Motor neuron (in vitro differentiated cells): ENCODE measurements at places on chromosomes 5 and 9.

DNA sequence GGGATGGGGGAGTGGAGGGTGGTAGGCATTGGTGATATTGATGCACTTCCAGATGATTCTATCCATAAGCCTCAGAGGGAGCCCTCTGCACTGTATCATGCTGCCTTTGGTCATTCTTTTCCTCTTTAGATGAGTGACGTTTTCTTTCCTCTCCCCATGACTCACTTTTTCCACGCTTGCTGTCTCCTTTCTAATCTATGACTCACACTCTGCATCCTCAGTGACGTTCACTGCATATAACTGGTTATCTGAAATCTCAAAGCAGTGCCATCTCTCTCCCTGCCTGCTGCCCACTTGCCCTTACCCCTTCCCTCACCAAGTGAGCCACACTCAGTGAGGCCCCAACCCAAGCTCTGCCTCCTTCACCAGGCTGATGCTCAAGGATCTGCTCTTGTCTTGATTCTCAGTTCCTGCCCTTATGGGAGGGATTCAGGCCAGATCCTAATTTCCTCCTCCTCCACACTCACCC, 31.6 kb downstream of the PTGS1 start:
- peak; percentile 68 for ATAC-seq

DNA sequence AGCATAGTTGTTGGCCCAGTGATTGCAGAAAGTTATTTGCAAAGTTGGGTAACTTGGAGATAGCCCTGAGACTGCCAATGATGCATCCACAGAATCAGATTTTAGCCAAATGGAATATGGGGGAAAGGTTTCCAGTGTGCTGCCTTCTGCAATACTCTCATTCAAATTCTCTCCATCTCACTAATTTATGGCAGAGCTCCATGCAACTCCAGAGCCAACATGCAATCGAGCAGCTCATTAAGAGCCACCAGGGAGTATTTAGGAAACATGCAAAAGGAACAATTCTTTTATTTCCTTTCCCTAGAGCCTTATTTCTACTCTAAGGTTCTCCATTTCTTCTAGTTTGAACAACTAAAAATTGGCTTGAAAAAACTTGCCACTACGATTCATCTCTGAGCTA, 135.9 kb upstream of the MARCHF11 start:
- ATAC-seq, result no peak

GRCh38 chr9:126756876-126757415, 47.9 kb upstream of the ZBTB43 start:
- ATAC-seq, result no peak

DNA sequence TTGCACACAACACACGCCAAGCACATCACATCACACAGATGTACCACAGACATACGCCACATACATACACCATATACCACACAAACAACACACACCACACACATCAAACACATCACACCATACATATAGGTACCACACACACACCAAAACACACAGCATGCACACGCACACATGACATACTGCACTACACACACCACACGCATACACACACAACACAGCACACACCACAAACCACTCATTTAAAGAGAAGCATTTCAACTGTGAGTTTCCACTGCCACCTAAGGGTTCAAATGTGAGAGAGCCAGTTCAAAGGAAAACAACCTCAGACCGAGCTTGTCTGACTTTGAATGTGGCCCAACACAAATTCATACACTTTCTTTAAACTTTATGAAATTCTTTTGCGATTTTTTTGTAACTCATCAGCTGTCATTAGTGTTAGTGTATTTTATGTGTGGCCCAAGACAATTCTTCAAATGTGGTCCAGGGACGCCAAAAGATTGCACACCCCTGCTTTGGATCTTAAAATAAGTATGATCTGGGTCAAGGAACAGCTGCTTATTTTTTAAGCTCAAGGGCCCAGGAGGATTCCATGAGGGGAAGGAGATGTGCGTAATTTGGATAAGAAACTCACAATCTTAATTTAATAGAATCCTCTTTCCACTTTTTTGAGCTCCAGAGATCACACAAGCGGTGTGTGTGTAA, 494.6 kb downstream of the GADD45G start:
- ATAC-seq, result peak; percentile 35

GRCh38 chr9:97675655-97676054, 21.5 kb downstream of the XPA start:
- ATAC-seq, result no peak
